GM04503 (cell line): ENCODE measurements at places on chromosomes 13 and 19.
A peak's percentile ranks its signal among the peaks of the same experiment; 100 is the strongest.

DNA sequence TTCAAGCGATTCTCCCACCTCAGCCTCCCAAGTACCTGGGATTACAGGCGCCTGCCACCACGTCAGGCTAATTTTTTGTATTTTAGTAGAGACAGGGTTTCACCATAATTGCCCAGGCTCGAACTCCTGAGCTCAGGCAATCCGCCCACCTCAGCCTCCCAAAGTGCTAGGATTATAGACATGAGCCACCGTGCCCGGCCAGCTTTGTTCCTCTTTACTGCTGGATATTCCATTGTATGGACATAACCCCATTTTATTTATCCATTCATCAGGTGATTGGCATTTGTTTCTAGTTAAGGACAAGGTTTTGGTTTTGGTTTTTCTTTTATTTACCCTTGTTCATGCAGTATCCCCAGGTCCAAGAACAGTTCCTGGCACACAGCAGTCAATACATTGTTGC, 4.1 kb upstream of the RPS9 start:
- no peak for DNase-seq

DNA sequence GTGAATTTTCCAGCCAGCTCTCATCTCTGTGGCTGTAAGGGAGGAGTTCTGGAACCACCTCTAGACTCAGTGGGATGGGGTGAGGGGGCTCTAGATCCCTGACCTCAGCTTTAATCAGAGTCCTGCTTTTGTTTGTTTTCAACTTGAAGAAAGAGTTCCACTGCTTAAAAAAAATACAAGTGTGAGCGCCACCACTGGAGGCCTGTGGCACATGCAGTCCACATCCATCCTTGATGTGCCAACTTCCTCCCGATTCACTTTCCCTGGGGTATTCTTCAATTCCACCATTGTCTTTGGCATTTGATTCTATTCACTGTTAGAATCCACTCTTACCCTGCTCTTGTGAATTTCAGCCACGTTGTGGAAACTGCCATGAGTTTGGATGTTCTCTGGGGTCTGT, 62.4 kb upstream of the GJB6 start:
- no peak for DNase-seq

GRCh38 chr19:20070691-20071090, 7.1 kb upstream of the ZNF90 start:
- DNase-seq: no peak

DNA sequence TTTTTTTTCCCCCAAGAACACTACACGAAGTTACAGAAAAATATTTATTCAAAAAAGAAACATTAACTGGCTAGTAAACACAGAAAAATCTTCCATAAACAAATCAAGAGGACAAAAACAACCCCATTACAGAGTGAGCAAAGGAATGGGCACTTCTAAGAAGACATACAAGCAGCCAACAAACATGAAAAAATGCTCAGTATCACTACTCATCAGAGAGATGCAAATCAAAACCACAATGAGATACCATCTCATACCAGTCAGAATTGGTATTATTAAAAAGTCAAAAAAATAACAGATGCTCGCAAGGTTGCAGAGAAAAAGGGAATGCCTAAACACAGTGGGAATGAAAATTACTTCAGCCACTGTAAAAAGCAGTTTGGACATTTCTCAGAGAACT, 131.7 kb downstream of the UGGT2 start:
- DNase-seq: peak; percentile 51

GRCh38 chr13:45941261-45941660, 89.7 kb upstream of the SIAH3 start:
- no peak for DNase-seq

- DNase-seq: no peak
Observed at GRCh38 chr13:32956595-32956933, 59.7 kb upstream of the KL start.
